HEK293T (cell line): ENCODE measurements at places on chromosomes 12 and 14.
A peak's percentile ranks its signal among the peaks of the same experiment; 100 is the strongest.

GRCh38 chr14:33165144-33165925, 226.7 kb downstream of the NPAS3 start:
- DNase-seq = peak; percentile 25

DNA sequence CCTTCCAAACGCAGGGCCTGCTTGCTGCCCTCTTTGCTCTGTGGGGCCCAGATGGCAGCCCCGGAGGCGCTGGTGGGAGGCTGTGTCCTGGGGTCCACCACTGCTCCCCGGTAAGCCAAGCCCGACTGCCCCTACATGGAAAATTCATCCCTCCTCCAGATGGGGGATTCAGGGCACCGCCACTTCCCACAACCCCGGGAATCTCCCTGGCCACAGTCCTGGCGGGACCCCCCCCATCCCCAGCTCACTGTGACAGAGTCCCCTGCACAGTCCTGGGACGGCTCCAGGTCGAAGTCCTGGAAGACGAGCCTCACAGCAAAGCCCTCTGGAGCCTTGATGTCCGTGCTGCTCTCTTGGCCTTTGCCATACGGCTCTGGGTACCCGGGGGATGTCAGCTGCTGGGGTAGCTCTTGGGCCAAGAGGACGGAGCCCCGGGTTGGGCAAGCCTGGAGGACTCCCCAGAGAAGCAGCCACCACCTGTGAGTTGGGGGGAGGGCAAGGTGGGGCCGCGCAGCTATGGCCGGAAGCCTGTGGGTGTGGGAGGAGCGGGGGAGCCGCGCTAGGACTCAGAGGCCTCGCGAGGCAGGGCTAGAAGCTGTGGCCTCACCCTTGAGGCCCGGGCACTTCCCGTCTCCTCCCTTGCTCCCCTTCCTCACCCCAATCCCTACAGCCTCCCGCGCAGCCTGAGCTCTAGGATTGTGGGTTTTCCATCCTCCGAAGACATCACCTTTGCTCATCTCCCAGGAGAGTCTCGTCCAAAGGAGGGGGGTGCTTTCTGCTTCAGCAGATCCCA, 815 bp downstream of the C1RL start:
- no peak for DNase-seq

GRCh38 chr12:81610955-81611889, 147.9 kb downstream of the PPFIA2 start:
- peak; percentile 12 for DNase-seq

GRCh38 chr14:34424488-34424887, 37.6 kb downstream of the SPTSSA start:
- no peak for DNase-seq

DNA sequence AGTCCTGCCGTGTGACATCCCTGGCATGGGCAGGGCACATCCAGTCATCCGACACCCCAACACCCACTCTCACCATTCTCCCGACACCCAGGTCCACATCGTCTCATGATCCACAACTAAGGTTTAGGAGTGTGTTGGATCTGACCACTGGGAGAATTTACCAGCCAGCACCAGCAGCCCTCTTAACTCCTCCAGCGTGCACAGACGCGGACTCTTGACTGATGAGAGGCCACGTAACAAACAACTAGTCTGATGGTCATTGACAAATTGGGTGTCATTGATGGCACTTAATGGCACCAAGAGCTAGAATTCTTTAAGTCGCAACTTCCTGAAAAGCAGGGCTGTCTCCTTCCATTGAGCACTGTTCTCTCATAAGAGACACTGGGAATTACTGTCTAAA, 203.0 kb upstream of the SFSWAP start:
- DNase-seq = no peak
